Activated CD4-positive, alpha-beta T cell treated with anti-CD3 and anti-CD28 coated beads, Interleukin-2, amount 10 ng/mL, durations not matched to agents 7 days and 5 days (primary cell): ENCODE measurements at places on chromosomes 1 and 21.

GRCh38 chr21:29217818-29218291, 80.9 kb upstream of the BACH1 start:
- no peak for DNase-seq

DNA sequence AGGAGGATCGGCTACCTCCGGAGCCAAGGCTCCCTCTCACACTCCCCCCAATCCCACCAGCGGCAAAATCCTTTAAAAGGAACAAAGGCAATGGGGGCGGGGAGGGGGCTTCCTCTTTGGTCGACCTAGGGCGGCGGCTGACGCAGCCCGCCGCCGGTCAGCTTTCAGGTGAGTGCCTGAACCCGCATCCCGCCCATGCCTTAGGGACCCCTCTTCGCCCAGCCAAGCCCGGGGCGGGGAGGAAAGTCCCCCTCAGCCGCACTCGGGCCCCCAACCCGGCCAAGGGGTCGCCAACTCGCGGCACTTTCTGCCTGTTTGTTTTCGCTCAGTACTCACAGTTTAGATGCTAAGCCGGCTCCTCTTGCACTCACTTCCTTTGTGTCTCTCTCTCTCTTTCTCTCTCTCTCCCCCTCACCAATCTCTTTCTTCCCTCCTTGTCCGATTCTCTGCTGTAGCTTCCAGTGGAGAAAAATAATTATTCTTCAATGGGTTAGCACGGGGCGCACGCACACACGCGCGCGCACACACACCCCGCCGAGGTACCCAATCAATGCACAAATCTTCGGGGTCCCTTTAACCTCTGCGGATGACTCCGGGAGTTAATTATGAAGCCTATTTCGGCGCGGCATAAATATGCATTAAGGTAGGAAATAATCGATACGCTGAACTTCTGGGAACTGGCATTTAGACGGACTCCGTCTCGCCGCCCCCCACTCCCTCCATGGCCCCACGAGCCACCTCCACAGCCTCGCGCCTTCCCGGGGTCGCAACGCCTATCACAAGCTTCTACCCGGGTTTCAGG, at the start of gene BLACAT1:
BLACAT1 (minus strand) TSS at position 465 of the 802 bp plus-strand sequence.
- no peak for DNase-seq

DNA sequence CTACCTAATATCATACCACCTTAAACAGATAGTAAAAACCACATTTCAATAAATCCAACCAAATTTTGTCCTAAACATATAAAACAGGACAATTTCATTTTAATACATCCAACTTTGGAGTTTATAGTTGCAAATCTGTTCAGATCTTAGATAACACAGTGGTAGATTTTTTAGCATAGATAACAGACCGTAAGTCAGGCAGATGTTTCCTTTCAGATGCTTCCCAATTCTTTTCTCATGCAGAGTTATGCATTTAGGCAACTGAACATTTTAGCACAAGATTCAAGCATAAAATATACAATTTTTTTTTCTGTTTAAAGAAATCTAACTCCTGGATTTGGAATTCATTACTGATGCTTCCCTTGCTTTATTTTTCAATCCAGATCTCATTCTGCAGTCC, 156.5 kb upstream of the ZNHIT6 start:
- DNase-seq, result no peak

DNA sequence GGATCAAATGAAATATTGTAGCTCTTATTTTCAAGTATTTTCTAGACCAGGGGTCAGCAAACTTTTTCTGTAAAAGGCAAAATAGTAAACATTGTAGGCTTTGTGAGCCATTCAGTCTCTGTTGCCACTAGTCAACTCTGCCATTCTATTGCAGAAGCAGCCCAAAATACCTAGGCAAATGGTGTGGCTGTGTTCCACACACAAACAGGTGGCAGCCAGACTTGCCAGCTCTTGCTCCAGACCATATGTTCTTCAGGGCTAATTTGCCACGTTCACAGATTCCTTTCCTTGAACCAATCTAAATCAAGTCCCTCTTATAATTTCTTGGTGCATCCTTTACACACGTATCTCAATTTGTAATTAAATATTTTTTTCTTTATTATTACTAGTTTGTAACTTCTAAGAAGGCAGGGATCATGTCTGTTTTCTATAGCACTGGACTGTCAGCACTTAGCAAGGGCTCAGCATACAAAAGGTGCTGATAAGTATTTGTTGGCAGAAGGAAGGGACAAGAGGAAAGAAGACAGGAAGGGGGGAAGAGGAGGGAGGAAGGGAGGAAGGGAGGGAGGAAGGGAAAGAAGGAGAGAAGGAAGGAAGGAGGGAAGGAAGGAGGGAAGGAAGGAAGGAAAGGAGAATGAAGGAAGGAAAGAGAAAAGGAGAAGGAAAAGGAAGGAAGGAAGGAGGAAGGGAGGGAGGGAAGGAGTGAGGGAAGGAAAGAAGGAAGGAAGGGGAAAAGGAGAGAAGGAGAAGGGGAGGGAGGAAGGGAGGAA, 106.5 kb upstream of the EDEM3 start:
- no peak for DNase-seq

GRCh38 chr1:1146026-1146425, 27.7 kb upstream of the TTLL10 start:
- no peak for DNase-seq

DNA sequence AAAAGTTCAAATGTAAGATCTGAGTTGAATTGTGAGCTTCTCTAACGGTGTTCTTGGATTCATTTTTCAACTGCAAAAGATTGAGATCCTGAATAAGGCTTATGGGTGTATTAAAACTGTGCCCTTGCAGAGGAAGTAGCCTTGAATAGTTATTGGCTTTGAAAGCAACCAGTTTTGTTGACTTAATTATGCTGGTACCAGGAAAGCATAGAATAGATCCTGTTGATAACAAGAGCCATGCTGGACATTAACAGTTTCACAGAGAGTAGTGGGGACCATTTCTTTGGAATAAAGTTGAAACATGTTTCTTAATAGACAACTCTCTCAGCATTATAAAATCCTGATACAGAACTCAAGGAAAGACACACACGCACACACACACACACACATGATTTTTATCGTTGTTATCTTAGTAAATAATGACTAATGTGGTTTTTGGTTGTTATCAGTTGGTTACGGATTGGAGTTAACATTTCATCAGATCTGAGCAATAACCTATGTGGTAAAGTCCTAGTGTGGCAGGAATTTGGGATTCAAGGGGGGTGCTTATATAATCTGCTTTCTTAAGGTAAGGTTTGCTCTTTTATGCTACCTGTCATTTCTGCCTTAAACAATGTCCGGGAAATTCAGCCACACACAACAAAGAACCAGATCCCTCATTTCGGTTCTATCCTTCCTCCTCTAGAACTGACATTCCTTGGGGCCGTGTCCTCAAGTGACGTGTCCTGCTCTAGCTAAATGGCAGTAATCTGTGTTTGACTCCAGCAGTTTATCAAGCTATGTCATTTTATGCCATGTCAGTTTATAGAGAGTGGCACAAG, 330.9 kb downstream of the CHRM3 start:
- DNase-seq, result no peak
